ENCODE measurements at places on chromosomes 11 and 22.
A peak's percentile ranks its signal among the peaks of the same experiment; 100 is the strongest.

- DNase-seq: peak; percentile 77
Measured at GRCh38 chr11:128251140-128251539, 336.2 kb downstream of the ETS1 start.

- peak; percentile 59 for DNase-seq
Measured at GRCh38 chr22:40485813-40486667, 115.6 kb downstream of the SGSM3 start.

- DNase-seq: no peak
Measured at GRCh38 chr11:21807350-21807749, 385.5 kb upstream of the ANO5 start.

DNA sequence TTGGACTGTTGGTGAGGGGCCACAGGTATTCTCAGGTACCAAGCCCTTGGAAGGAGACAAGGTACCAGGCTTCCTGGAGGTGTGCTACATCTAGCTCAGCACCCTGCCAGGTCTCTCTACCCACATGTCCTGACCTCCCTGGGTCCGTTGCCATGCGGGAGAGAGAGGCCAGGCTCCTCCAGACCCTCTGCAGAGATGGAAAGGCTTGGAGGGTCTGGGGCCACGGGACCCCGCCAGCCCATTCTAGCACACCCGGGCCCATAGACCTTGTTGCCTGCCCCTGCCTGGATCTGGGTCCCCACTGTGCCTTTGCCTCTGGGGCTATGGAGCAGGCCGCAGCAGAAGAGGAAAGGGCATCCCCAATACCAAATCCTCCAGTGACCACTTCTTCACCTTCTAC is 2.2 kb upstream of the APOC3 start:
- no peak for DNase-seq

DNA sequence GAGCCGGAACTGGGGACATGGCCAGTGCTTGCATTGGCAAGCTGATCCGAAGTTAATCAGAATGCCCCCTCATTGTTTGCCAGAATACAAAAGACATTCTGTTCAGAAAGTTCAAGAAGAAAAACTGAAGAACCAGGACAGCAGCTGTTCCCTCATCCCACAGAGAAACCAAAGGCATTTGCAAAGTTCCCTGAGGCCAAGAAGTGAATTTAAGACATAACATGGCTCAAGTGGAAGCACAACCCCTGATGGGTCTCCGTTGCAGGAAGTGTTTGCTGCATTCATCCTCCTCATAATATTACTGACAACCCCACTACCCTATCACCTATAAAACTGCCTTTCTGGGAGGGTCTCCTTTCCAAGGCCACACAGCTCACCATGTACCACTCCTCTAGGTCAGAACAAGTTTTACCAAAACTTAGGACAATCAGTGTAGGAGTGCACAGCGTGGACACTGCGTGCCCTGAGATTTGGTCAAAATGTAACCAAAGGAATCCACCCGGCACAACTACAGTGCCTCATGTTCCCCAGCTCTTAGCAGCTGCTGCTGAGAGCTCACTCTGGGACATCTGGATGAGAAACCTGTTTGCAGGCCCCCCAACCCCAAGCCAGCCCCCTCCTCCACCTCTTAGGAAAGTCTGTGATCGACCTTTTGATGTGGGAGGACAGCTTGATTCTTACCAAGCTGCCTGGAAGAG is 101.6 kb upstream of the AKIP1 start:
- peak; percentile 45 for DNase-seq

GRCh38 chr11:8983552-8983951 is 19.3 kb upstream of the TMEM9B start:
- DNase-seq: no peak

GRCh38 chr11:130129922-130130321 is 29.7 kb upstream of the ST14 start:
- DNase-seq: no peak

DNA sequence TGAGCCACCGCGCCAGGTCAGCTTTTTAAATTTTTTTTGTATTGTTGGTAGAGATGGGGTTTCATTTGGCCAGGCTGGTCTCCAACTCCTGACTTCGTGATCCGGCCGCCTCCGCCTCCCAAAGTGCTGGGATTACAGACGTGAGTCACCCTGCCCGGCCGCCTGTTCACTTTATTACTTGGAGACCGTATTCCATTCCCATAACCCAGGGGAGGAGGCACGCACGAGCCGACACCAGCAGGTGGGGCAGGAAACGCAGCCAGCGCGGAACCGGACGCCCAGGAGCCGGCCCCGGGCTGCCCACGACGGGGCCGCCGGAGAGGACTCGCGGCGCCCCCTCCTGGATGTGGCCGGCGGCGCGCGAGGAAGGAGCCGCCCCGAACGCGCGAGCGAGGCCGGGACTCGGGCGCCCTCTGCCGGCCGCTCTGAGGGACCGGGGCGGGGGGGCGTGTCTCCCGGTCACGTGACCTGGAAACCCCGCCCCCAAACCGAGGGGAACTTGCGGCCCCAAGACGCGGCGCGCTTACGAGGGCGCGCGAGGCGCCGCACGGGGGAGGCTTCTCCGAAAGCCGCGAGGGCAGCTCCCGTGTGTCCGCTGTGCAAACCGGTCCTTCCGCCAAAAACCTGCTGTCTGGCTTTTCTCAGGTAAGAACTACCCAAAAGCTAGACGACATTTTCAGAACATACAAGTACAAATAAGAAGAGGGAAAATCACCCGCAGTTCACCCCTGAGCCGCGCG is 11.6 kb upstream of the RNH1 start:
- peak; percentile 96 for DNase-seq

- DNase-seq: no peak
Measured at GRCh38 chr11:107702109-107702660, 9.7 kb downstream of the SLN start.

GRCh38 chr11:75029836-75030631 is 41.3 kb downstream of the NEU3 start:
- DNase-seq: no peak

DNA sequence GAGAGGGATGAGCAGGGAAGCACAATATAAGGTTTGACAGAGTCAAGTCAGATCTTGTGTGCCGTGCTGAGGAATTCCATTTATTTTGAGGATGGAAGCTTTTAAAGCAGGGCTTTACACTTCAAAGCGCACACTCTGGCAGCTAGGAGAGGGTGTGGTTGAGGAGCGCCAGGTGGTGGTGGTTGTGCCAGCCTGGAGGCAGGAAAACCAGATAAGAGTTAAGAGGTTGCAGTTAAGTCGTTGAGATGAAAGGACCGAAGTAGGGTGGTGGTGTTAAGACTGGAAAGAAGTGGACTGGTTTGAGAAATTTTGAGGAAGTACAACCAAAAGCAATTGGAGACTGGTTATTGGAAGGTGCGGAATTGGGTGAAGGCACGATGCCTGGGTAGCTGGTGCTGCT is 231.6 kb upstream of the TBCEL start:
- no peak for DNase-seq

DNA sequence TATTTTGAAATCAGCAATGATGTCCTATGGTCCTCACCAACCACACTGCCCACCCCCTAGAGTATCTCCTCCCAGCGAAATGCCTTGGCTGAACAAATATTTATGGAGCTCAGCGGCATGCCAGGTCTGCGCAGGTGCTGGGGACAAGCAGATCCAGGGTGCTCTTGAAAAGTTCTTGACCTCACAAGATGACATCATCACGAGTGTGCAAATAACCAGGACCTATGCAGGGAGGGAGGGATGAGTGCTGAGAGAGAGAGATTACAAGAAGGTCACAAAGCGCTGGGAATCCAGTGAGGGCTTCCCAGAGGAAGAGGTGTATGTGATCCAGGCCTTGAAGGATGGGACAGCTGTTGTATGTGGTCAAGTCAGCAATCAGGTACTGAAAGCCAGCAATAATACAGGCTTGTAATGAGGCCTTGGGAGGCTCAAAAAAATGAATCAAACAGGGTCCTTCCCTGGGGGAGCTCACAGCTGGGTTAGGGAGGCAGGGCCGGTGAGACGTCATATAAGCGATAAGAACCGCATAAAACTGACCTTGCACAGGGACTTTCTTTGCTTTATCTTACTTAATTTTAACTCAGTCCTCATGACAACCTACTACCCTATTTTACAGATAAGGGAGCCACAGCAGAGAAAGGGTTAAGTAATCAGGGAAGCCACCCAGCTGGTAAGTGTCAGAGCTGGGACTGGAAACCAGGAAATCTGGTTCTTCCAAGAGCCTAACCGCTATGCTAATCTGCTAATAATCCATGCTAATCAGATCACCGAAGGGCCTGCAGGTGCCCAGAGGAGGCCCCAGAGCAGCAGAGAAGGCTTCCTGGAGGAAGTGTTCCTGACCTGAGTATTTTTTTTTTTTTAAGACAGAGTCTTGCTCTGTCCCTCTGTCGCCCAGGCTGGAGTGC is 8.2 kb downstream of the ARRB1 start:
- no peak for DNase-seq

- DNase-seq: no peak
Measured at GRCh38 chr11:73969991-73970800, 12.4 kb downstream of the UCP2 start.

DNA sequence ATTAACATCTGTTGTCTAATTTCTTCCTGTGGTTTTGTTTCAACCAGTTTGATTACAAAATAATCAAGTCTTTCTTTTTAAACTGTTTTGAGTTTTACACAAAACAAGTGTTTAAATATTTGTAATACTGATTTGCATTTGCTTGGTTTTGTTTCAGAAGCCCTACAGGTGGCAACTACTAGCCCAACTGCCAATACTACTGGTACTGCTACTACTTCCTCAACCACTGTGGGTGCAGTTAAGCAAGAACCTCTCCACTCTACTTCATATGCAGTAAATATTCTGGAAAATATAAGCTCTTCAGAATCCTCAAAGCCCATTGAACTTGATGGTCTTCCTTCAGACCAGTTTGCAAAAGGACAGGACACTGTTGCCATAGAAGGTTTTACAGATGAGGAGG is 61.1 kb downstream of the QSER1 start:
- no peak for DNase-seq

GRCh38 chr11:111530091-111530490 is 10.4 kb upstream of the LAYN start:
- no peak for DNase-seq

DNA sequence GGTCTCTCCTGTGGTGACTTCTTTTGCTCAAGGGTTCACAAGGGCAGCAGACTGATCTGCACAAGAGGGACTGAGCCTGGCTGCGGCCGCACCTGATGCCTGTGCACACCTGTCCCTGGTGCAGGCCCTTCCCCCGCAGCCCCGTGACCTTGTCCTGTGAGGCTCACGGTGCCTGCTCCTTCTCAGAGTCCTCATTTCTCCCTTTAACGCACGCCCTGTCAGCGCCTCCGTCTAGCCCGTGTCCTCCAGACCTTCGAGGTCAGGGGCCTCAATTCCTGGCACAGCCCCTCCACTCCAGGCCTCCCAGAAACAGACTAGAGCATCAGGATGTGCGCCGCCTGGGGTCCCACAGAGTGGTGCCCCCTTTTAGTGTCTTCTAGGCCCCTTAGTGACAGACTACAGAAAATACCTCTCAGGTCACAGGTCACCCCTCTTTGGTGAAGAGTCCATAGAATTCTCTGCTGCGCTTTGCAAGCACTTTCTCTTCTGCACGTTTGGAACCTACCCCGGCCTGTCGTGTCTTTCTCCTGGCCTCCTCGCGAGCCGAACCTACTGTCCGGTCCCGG is 1.0 kb upstream of the DRD4 start:
- DNase-seq: no peak

GRCh38 chr11:66692446-66692845 is 14.8 kb upstream of the RBM4B start:
- DNase-seq: no peak

GRCh38 chr11:86052693-86053641 is 15.9 kb downstream of the PICALM start:
- no peak for DNase-seq

- DNase-seq: peak; percentile 87
Measured at GRCh38 chr11:11787305-11788062, 54.3 kb upstream of the USP47 start.

- DNase-seq: peak; percentile 51
Measured at GRCh38 chr11:73314117-73314961, 6.3 kb downstream of the ARHGEF17 start.

DNA sequence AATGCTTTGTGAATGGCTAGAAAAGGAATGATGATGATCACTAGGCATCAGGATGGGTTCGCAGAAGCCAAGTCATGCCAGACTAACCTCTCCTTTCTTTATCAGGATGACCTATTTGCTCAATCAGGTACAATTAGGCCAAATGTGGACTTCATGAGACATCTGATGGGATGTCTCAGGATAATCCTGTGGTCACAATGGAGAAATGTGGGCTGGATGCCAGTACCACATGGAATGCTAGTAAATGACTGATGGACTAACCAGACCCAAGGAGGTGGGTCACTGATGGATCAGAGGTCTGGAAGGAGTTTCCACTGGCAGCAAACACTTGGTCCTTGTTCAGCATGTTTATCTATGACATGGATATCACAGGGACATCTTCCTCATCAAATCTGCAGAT is 94.8 kb upstream of the PHOX2A start:
- no peak for DNase-seq

GRCh38 chr11:111361874-111362273 is 17.2 kb downstream of the POU2AF1 start:
- no peak for DNase-seq

DNA sequence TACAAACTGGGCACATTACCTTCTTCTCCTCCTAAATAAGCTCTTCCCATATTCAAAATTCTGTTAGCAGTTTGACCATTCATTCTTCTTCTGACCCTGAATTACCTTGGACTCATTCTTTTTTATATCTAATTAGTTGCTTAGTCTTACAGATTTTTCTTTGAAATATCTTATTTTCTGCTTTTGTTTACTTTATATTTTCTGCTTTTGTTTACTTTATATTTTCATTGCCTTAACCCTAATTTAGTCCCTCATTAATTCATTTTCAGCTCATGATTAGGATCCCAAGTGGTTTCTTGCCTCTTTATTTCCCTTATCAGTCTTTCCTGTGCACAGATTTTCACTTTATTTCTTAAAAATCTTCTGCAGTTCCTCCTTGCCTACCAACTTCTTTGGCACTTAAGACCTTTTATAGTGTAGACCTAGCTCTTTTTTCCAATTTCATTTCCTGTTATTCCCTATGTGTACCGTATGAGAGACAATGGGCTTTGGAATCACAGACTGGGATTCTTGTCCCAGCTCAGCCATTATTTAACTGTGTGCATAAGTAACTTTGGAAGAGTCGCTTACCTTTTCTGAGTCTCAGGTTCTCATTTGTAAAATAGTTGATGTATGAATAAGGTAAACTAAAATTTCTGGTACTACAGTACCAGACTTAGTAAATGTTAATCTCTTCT is 39.2 kb downstream of the SIK2 start:
- DNase-seq: no peak

GRCh38 chr11:114115451-114115928 is 56.0 kb downstream of the ZBTB16 start:
- no peak for DNase-seq

DNA sequence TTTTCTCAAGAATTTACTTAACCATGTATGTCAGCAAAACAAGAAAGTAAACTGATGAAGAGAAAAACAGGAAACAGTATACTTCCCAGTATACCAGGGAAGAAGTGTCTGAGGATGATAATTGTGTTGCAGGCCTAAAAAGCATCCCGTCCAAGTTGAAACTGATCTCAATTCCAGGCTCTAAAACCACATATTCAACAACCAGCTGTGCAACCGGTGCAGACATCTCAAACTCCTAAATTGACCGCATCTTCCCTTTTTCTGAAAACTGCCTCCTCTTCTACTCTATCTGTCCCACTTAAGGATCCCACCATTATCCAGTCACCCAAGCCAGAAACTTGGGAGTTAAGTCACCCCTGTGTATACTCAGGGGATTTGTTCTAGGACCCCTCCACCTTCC is 47.2 kb downstream of the CCDC83 start:
- DNase-seq: no peak

GRCh38 chr11:72618803-72619202 is 55.4 kb downstream of the PDE2A start:
- no peak for DNase-seq

Measured in adipocyte (in vitro differentiated cells).